ENCODE measurements at places on chromosomes 11 and 22.

GRCh38 chr11:64291752-64292459 lies 804 bp downstream of the KCNK4 start:
- DNase-seq = no peak

GRCh38 chr22:32986766-32987040 lies 71.5 kb downstream of the SYN3 start:
- no peak for DNase-seq

- no peak for DNase-seq
Observed at GRCh38 chr11:35474688-35475087, 50.7 kb downstream of the PAMR1 start.

DNA sequence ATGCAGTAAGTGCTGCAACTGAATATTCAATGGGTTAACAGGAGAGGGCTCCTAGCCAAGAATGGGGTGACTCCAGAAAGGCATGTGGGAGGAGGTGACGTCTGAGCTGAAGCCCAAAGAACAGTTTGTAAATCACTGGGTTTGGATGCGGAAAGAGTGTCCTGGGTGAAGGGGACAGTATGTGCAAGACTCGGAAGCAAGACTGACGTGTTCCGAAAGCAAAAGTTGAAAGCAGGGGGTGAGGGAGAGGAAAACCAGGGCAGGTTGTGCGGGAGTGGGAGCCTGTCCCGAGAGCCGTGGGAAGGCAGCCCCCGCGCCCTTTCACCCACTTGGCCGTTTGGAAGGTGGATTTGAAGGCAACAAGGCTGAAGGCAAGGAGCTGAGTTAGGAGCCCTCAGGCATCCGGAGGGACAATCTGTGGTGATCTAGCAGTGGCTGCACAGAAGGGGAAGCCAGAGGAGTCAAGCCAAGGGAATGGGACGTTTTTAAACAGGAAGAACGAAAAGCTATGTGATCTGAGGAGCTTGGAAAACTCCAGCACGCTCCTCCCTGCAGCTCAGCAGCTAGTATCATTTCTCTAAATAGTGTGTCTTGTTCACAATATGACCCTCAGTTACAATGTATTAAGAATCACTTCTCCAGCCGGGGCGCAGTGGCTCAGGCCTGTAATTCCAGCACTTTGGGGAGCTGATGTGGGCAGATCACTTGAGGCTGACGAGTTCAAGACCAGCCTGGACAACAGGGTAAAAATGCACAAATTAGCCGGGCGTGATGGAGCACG lies 7.7 kb downstream of the SLC25A18 start:
- DNase-seq = no peak

GRCh38 chr11:106159836-106160235 lies 82.4 kb downstream of the AASDHPPT start:
- DNase-seq = no peak

GRCh38 chr22:38766076-38766777 lies 10.4 kb upstream of the SUN2 start:
- DNase-seq = no peak

GRCh38 chr22:35839841-35840301 lies 122.2 kb downstream of the APOL5 start:
- DNase-seq = no peak

DNA sequence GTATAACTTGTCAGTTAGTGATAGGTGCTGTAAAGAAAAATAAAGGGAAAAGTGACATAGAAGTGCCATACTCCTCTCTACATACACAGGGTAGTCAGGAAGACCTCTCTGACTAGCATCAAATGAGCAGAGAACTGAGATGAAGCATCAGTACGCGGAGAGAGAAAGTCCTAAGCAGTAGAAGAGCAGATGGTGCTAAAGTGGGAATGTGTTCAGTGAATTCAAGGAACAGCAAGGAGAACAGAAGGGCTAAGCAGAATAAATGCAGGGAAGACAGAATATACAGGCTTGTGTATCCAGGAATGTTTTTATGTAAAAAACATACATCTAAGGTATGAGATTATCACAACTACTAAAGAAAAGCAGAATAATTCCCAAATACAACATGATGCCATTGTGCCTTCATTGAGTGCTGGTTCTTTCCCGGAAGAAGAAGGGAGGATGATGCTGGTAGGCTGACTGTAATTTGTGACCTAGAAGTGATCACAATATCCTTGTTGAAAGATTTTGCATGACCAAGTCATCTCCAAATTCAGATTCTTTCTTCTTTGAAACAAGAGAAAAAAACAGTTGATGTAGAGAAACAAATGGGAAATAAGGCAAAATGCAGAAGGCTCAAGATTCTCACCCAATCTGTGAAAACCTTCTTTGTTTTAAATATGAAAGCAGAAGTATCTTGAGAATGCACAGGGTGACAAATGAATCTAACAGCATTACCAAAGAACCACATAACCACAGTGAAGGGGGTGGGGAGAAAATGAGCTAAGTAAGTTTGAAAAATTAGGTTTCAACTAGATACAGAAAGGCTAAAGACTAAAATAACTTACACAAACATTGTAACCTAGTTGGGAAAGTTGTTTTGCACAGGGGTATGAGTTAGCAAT lies 20.5 kb downstream of the MRE11 start:
- DNase-seq = no peak

DNA sequence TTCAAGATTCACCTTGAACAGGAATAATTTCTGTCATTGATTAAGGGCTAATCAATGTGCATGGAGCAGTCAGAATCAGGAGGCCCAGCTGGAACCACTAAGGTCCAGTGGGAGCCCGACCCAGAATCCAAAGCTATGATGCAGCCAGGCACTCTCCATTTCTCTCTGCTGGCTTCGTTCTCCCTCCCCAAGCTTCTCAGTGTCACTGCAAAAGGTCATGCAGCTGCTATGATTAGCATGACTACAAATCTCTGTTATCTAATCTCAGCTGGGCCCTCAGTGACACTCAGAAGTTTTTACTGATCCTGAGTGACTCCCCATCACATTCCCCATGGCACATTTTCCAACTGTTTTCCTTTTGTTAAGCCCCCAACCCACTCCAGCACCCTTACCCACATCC lies 31.1 kb upstream of the PRSS23 start:
- DNase-seq = no peak

- no peak for DNase-seq
Observed at GRCh38 chr11:61549177-61549576, 31.7 kb downstream of the SYT7 start.

DNA sequence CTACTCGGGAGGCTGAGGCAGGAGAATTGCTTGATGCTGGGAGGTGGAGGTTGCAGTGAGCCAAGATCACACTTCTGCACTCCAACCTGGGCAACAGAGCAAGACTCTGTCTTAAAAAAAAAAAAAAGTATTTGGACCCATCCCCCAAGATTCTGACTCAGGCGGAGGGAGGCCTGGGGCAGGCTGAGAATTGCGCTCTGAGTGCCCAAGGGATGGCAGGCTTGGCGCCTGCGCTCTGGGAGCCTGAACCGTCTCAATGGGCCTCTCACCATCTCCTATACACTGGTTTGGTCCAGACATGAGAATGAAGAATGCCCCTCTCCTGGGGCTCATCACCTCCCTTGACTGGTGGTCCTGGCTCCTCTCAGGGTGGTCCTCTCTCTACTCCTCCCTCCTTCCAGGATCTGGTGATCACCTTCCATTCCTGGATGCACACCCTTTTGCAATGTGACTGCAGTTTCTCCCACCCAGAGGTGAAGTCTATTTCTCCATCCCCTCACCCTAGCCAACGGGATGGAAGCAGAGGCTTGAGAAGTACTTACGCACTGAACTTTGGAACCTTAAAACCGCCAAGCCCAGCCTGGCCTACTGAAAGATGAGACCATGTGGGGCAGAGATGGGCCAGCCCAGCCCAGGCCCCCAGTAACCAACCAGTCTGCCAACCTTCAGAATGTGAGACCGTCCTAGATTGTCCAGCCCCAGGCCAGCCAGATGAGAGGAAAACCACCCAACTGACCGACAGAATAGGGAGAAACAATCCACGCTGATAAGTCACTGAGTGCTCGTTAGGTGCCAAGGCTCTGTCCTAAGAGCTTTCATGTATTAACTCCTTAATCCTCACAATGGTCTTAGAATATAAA lies 4.9 kb downstream of the POLR3H start:
- no peak for DNase-seq

DNA sequence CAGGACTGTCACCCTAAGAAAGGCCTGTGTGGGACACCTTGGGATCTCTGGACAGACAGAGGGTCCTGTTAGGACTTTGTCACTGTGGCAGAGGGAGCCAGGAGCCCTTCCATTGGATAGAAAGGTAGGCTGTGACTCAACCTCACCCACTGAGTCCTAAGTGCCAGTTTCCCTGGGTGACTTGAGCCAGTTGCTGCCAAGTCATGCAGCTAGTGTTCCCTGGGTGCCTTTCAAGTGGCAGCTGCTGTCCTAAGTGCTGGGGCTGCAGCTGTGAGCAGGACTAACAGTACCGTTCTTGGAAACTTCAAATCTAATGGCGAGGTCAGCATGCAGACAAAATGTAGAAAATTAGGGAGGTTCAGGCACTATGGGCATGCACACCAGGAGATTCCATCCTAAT lies 393.7 kb downstream of the TMEM135 start:
- DNase-seq = no peak

- DNase-seq = no peak
Observed at GRCh38 chr22:32764330-32765131, 37.0 kb upstream of the TIMP3 start.

DNA sequence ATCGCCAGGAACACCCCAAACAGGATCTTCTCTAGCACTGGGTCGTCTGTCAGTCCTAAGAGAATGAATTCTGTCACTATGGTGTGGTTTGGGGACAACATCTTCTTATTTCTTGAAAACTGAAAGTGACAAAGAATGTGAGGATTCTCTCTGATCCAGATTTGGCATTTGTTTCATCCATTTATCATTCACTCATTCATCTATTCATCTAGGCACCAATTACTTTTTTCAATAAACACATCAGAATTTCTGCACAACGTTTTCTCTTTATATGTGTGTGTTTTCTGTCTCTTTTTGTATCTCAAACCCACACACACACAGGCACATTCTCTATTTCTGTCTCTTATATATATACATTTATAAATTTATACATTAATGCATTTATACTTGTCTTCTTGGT lies at the start of gene OR5M10:
OR5M10 (minus strand) TSS at position 101 of the 400 bp plus-strand sequence; CDS start at position 101, 0 bp downstream.
- no peak for DNase-seq

- DNase-seq = no peak
Observed at GRCh38 chr11:119175493-119176077, 7.1 kb downstream of the NLRX1 start.

DNA sequence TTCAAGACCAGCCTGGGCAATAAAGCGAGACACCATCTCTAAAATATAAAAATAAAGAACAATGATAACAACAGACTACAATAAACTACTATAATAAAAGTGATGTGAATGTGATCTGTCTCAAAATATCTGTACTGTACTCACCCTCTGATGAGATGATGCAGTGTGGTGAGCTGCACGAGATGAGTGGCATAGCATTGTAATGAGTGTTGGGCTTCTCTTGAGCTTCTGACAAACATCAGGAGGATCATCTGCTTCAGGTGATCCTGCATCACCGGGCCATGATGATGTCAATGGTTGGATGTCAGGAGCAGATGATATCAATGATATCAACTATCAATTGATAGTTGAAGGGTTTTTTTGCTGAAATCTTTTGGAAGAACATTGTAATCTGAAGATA lies 52.4 kb upstream of the INCENP start:
- no peak for DNase-seq

DNA sequence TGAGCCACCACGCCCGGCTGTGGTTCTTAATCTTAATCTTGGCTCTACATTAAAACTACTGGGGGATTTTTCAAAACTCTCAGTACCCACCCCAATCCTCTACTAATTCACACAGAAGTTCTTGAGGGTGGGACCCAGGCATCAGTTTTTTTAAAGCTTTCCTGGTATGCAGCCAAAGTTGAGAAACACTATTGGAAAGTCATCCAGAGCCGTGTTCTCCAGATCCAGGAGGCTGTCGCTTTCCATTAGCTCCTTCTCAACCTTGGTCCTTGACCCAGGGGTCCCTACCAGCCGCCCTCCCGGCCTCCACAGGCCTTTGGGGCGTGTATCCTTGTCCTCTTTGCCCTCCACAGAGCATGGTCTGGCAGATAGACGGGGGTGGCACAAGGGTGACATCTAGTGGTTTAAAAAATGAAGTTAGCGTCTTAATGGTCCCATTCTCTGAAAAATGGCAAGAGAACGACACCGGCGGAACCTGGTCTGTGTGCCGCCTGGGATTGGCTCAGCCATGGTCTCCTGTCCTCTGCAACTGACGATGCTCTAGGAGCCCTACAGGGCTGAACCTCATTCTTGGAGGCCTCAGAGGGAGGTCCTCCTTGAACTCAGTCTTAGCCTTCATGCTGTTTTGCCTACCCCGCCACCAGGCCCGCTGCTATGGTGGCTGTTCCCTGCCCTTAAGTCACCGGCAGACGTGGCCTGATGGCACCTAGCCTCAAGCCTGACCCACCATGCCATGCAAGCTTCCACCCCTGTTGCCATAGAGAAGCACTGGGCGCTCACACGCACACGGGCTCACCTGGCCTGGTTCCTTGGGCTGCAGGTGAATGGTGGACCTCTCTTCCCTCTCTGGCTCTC lies 152.0 kb upstream of the SYN3 start:
- DNase-seq = no peak

GRCh38 chr11:71502871-71503435 lies 24.1 kb upstream of the KRTAP5-7 start:
- no peak for DNase-seq

DNA sequence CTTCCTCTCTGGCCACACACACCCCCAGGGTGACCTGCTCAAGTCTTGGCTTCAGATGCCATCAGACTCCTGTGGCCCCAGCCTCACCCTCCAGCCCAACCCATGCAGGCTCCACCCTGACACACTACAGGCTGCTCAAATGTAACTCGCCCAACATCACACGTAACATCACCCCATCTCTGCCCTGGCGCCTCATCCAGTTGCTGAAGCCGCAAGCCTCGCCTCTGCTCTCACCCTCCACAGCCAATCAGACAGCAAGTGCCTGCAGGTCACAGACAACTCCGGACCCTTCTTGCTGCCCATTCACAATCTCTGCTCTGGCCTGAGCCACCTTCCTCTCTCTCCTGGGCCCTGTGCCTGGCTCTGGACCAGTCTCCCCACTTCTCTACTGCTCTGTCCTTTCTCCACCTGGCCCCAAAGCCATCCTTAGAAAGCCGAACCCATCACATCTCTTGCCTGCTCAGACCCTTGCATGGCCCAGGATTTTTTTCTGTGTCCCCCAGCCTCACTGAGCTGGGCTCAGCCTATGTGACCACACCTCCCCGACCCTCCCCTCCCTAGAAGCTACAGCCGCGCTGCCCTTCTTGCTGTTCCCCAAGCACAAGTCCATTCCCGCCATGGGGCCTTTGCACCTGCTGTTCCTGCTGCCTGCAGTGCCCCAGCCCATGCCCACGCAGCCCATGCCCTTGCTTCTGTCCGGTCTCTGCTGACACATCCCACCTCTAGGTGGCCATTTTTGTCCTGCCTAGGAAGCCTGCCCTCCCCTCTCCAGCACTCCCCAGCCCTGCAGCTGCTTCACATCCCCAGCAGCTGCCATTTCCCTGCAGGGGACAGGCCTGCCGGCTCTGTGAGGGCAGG lies 333.9 kb downstream of the CTTN start:
- DNase-seq = no peak

- DNase-seq = no peak
Observed at GRCh38 chr11:125935056-125935455, 10.8 kb upstream of the VSIG10L2 start.

DNA sequence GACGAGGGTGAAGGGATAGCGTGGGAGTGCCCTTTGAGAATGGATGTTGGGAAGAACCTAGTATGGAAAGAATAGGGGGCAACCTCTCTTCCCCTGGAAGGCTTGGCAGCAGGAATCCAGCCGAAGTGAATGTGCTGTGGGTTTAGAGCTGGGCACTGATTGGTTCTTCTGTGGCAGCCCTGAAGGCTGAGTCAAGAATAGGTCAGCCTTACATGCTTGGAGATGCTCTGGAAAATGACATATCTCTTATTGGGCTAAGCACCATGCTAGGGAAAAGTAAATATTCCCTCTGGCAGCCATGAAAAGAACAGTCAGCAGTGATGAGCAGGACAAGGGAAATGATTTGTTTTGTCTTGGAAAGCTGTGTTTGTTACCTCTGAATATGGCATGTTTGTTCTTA lies 149.5 kb downstream of the COMMD9 start:
- no peak for DNase-seq

Measured in stimulated activated CD4-positive, alpha-beta T cell treated with anti-CD3 and anti-CD28 coated beads, TNF-alpha, amount 100 ng/mL, for 24 hours (primary cell).